Fibroblast of lung (primary cell): ENCODE measurements at places on chromosomes 1 and 21.

GRCh38 chr1:234662148-234662547 lies 52.2 kb upstream of the IRF2BP2 start:
- DNase-seq = no peak

DNA sequence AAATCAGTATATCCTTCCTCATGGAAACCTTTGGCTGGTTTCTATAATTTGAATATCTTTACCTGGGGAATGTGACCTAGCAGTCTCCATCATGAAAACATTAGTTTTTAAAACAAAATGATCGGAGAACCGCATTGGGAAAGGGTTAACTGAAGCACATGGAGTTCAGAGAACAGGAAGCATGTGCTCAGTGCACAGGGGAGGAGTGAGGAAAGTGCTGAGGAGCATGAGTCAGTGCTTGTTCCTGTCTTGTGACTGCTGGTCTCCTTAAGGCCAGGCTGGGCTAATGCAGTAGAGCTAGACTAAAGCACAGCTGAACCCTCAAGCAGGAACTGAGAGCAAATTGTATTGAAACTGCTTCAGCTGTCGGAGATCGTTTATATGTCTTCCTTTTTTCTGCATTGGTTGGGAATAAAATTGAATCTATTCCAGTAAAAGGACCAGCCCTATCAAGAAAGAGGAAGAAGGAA lies 5.8 kb downstream of the IFI16 start:
- peak; percentile 86 for DNase-seq

DNA sequence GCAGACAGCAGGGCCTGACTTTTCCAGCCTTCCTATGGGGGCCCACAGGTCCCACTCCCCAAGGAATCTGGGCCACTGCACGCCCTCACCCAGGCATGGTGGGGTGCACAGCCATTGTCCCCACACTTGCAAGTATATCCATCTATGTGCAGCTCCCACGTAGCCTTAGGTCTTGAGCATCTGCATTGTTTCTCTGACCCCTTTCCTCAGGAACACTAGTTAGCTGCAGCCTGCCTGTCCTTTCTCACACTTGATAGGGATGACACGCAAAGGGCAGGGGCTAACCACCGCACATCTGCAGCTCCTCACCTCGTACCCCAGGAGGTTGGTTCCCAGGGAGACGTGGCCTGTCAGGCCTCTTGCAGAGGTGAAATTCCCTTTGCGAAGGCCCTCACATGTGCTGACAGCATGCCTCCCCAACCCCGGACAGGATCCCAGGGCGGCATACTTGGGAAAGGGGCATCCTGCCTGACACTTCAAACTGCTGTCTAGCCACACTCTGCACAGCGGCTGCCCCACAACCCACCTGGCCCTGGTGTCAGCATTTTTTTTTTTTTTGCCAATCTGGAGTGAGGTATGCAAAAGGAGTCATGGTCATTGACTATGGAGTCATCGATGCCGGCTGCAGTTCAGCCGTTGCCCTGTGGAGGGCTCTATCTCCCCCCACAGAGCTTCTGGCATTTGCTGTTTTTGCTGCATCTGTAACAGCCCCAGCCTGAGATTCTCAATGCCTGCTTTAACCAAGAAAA lies 5.0 kb downstream of the JMJD4 start:
- peak; percentile 65 for DNase-seq

DNA sequence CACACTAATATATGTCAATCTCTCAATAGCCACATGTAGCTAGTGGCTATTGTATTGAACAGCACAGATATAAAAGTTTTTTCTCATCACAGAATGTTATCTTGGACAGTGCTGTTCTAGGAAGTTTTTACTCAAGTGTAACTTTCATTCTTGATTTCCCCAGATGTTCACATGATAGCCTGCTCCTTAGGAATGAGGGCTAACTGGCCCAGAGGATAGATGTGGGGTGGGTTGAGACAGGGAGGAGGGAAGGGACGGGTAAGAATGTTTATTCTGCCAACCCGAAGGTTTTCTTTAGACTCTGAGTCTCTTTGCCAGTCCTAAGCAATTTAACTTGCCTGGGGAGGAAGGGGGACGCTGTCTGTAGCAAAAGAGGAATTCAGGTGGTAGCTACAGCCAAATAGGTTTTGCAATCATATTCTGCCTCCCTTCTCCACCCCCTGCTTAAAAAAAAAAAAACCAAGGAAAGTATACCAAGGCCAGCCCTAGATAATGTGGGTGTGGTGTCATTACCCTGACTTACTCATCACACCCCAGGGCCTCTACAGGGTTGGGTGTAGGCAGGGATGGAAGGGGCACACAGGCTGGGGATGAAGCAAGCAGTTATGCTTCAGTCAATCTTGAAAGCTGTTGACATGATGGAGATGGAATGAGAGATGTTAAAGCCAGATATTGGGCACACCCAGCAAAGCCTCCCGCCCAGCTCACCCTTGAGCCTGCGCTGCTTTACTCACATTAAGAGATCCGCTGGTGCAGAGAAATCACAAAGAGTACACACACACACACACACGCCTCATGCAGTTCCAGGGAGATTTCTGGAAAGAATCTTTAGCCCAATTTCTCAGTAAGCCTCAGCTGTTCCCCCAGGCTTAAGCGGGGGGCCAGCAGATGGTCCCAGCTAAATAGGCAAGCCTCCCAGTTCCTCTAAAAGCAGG lies 59.9 kb downstream of the PLXNA2 start:
- peak; percentile 93 for DNase-seq

DNA sequence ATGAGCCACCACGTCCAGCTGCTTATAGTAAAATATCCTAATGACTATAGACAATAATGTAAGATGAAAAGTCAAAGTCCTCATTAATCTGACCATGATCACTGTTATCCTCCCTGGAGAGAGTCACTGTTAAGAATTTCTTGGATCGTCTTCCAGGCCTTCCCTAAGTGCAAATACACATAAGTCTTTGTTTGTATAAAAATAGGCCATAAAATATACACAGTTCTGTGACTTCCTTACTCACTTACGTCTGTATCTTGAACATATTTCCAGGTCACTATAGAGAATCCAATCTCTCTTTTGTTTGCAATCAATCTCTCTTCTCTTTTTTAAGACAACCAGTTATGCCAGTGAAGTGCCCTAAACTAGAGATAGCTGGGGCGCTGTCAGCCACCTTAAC lies 89.1 kb upstream of the LYST start:
- no peak for DNase-seq

DNA sequence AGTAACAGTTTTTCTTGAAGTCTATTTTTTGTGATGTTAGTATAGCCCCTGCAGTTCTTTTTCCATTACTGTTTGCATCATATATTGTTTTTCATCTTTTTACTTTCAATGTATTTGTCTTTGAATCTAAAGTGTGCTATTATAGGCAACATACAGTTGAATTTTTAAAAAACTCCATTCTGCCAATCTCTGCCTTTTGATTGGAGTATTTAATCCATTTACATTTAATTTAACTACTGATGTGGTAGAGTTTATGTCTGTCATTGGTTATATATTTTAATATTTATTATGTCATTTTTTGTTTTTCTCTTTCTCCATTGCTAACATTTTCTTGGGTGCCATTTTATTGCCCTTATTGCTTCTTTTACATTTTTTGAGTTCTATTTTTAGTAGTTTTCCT lies 296.3 kb downstream of the HMCN1 start:
- no peak for DNase-seq

- no peak for DNase-seq
Observed at GRCh38 chr1:63730211-63730610, 43.6 kb upstream of the ROR1 start.

DNA sequence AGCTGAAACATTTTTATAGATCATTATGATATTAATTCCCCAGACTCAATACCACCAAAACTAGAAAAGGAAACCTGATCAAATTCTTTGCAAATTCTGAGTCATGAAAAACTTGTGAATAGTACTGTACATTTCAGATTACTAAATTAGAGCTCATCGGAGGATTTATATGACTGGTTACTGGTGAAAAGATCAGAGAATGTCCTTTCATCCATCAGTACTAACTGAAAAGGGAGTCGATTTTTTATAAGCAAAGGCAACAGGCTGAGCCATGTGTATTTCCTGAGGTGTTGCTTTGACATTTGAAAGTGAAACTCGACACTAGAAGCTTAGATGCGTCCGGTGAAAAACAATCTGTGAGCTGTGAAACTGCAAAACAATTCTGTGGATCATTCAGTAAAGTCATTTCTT lies 155.7 kb downstream of the TNFSF18 start:
- DNase-seq = peak; percentile 25

GRCh38 chr1:246724731-246725095 lies 504 bp downstream of the SCCPDH start:
- DNase-seq = peak; percentile 57

DNA sequence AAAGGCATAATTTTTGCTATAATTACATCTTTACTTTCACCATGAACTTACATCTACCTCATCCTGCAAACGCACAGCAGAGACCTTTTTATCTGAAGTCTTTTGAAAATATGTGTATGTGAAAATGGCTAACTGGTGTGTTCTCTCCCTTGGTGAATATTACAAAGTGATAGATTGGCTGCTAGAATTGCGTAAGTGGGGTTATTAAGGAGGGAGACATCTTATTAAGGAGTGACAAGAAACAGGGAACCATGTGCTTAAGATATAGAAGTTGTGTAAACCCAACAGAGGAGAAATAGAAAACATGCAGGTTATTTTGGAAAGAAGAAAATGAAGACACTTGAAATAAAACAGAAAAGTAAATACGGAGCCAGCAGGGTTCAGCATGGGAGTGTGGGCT lies 7.8 kb downstream of the KCNJ15 start:
- DNase-seq = peak; percentile 20

- DNase-seq = no peak
Observed at GRCh38 chr1:210232511-210233215, at the start of gene SERTAD4. Gene SERTAD4 (plus strand): TSS chr1:210232796. CDS start chr1:210237961, 5,165 bp downstream.

- peak; percentile 56 for DNase-seq
Observed at GRCh38 chr1:162213281-162213912, 143.9 kb downstream of the NOS1AP start.

DNA sequence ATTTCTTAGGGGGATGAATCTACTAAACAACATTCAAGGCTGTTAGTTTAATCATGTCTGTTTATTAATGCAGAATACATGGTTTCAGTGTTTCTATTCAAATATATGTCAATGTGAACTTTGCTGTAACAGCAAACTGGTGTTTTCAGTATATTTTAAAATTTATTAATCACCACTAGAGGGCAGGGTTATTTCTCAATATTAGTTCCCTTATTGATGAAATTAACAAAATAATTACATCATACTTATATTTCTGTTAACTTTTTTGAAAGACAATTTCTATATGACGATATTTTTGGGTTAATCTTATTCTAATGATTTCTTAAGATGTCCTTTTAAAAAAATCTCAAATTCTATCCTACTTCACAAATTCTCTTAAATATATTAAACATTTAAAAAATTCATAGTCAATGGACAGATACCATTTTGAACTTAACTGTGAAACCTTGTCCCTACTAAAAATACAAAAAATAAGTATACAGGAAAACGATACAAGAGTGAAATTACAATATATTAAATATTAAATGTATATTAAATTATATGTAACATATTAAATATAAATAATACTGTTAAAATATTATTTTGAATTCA lies 1034.1 kb upstream of the PRMT6 start:
- DNase-seq = peak; percentile 1
